ENCODE measurements at places on chromosomes 7 and 10.
A peak's percentile ranks its signal among the peaks of the same experiment; 100 is the strongest.

DNA sequence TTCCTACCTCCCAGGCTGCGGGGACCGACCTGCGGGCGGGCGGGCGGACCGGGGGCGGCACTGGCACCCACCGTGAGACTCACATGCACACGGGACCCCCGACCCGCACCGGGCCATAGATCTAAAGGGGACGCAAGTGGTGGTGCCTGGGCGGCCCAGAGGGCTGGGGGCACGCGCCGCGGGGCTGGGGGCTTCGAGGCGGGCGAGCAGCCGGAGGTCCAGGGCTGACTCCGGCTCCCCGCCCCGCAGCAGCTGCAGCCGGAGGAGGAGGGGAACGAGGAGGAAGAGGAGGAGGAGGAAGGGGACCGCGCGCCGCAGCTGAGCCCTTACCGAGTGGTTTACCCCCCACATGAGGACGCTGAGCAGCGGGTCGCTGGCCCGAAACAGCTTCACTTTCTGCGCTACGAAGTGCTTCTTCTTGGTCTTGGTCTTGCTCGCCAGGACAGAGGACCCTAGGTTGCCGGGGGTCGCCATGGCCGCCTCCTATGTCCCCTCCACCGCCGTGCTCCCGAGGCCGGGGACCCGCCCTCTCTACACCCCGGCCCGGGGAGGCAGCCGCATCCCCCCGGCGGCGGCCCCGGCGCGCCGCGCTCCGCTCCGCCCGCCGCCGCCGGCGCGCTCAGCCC, 412 bp downstream of the PIP4K2A start:
- no peak for DNase-seq

GRCh38 chr10:484925-485661, 204.4 kb downstream of the DIP2C start:
- DNase-seq: no peak

- DNase-seq: no peak
Observed at GRCh38 chr10:96357038-96357620, 1.7 kb downstream of the OPALIN start.

DNA sequence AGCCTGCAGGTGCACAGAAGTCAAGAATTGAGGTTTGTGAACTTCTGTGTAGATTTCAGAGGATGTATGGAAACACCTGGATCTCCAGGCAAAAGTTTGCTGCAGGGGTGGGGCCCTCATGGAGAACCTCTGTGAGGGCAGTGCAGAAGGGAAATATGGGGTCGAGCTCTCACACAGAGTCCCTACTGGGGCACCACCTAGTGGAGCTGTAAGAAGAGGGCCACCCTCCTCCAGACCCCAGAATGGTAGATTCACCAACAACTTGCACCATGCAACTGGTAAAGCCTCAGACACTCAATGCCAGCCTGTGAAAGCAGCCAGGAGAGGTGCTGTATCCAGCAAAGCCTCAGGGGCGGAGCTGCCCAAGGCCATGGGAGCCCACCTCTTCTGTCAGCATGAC, 205.8 kb downstream of the CCSER2 start:
- no peak for DNase-seq

GRCh38 chr7:122363144-122363543, 58.6 kb upstream of the FEZF1 start:
- DNase-seq: no peak

GRCh38 chr10:116699471-116700150, 42.8 kb downstream of the HSPA12A start:
- DNase-seq: no peak

DNA sequence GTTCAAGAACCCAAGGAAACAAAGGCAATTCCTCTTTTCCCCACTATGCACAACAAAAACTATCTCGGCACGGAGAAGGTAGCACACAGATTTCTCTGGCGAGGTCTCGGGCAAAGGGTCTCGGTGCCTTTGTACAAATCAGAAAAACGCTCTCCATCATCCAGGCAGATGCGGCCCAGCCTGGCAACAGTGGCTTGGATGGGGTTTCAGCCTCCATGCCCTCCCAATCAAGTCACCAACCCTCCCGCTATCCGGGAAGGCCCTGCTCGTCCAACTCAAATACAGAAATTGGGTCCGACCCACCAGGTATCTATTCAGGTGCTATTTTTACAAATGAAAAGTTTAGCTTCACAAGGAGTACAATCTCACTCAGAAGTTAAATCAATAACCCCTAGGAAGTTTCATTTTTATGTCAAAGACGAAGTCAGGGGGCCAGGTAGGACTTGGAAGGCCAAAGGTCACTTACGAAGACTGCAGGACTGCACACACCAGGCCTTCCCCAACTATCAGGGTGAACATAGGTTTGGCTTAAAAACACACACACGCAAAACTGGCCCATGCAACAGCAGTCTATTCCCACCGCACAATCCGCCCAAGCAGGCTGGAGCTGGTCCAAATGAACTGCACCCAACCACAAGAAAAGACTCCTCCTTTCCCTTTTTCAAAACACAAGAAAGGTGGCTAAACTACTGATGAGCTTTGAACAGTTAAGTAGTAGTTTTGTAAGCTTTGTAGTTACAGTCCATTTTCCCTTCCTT, 43.0 kb downstream of the GNA12 start:
- DNase-seq: no peak

GRCh38 chr7:148715027-148715426, 16.3 kb downstream of the CUL1 start:
- no peak for DNase-seq

DNA sequence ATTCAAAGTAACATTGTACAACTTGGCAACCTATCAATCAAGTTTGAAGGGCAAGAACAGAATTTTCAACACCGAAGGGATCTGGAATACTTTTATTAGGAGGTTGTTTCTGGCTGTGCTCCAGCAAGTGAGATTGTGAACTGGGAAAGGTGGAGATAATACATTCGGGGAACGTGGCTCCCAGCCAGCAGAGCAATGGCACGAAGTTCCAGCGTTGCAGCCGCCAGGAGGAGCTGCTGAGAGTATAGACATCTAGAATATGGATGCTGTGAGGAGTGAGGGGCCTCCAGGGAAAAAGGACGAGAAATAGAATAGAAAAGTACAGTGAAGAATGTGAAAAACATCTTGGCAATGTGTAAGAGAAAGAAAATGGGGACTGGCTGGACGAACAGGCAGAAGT, 69.5 kb downstream of the TCERG1L start:
- DNase-seq: no peak

GRCh38 chr7:132533916-132534315, 42.4 kb downstream of the PLXNA4 start:
- DNase-seq: no peak

GRCh38 chr7:153065051-153065450, 305.5 kb downstream of the ACTR3B start:
- no peak for DNase-seq

DNA sequence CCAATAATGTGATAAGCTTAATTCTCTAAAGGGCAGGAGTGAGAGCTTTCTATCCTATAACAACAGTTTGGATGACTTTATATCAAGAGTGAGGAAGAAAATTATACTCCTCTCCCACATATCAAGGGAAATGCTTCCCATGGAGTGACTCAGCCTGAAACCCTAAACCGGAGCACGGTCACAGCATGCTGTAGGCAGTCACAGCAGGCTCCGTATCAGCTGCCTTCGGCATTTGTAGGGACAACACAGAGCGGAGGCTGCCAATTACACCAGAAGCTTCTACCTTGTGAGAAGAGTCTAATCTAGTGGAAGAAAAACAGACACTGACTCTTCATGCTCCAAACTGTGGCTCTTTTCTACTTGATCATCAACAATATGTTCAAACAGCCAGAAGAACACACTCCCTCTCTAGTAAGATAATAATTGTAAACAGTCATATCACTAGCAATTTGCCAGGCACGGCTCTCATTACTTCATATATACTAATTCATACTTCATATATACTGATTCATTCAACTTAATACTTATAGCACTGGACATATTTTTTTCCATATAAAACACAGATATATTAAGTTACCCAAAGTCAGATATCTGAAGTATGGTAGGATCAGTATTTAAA, 65.9 kb downstream of the DGKB start:
- DNase-seq: peak; percentile 23

- no peak for DNase-seq
Observed at GRCh38 chr10:90227217-90227656, 525.8 kb downstream of the KIF20B start.

GRCh38 chr7:155729847-155730246, 82.4 kb downstream of the SHH start:
- no peak for DNase-seq

GRCh38 chr10:132476146-132477065, 61.2 kb upstream of the INPP5A start:
- no peak for DNase-seq

GRCh38 chr7:70726951-70727378, 405.0 kb upstream of the GALNT17 start:
- DNase-seq: no peak

DNA sequence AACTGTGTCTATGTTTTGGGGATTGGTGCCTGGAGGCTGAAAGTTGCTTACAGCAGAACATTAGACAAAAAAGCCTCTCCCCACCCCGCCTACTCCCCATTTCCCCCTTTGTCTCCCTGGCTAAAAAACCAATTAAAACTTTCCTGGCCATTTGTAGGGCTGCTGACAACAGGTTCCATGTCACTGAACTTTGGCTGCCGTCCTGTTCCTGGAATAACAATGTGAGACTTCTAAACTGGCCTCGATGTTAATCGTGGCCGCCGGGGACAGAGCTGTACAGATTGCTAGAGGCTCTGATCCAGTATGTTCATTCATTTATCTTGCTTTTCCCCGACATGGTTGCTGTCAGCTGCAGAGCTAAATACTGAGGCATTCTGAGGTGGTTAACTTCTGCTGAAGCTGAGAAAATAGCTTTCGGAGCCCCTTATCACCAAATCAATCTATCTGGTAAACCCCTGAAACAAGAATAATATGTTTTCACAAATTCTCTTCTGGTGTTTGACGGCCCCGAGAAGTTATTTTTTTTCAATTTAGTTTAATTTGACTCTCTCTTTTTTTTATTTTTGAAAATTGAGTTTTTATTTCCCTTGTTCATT, 271.6 kb downstream of the GFRA1 start:
- DNase-seq: no peak

DNA sequence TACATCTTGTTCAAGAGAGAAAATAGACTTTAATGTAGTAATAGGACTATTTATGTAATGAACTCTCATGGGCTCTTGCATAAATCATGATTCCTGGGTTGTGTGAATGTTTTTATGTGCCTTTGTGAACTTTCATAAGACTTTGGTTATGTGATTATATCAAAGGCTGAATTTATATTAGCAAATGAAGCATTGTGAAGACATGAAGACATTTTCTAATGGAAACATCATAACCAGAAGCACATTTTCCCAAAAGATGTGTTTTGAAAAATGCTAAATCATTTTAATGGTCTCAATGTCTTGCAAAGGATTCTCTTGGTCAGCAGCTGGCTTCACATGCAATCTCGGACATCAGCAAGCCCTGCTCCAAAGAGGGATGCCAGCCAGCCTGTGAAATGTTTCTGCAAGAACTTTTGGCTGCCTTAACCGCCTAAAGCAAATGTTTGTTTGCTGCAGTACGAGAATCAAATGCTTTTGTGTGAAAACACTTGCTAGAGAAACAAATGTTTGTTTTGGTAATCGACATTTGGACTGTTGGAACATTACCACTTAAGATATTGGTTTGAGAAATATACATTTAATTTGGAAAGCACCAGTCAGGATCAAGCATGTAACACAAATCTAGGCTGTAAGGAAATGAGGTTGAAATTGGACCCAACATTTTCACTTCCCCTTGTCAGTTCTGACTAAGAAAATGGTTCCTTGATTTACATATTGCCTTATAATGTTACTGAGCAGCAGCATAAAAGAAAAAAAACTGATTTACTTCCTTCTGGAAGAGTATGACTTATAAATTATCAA, 102.1 kb downstream of the RTKN2 start:
- DNase-seq: no peak

- no peak for DNase-seq
Observed at GRCh38 chr10:132882069-132882951, 60.1 kb downstream of the CFAP46 start.

DNA sequence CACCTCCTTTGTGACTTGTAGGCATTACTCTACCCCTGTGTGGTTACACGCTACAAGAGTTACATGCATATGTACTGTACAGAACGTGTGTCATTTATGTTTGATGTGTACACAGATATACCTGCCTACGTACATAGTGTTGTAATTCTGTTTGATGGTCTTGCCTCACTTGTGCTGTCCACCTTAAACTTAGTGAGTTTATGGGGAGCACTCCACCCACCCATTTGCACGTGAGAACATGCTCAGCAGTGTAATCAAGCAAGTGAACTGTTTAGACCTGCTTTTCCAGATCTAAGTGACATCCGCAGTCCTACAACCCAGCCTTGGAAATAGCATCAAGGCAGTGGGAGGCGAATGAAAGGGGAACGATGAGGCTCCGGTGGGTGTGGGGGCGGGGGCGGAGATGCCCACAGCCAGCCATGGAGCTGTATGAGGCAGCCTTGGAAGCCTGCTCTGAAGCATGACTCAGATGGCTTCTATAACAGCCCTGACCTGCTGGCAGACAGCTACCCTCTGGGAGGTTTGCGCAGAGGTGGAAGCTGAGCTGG, 52.1 kb downstream of the SUFU start:
- DNase-seq: peak; percentile 41

DNA sequence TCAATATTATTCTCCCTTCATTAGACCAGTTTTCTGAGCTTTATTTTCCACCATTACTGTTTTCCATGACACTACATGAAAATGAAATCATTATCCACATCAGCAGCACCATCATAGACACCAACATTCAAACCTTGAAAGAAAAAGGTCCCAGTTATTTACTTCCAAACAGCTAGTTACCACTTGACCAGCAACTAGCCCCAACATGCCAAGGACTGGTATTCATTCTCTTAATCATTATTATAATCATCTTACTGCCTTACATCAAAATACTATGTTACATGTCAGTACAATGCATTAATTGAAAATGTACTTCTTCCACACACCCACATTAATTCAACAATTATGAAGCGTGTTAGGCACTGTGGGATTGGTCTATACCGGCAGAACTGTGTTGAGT, 199.4 kb downstream of the TSPAN12 start:
- DNase-seq: no peak

DNA sequence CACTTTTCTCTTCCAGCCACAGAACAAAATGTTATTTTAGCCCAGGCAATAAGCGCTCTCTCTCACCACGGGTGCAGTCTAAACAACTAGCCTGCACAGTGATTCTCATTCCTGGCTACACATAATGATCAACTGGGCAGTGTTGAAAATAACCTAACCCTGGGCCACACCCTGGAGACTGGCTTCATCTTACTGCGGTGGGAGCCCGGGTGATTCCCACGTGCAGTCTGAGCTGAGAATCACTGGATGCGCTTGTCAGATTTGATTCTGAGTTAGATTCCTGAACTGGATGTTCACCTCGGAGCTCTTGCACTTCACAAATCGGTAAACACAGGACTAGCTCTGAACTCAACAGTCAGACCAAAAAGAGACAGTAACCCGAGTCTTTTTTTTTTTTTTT, 14.9 kb downstream of the ZC3HAV1 start:
- DNase-seq: no peak

- DNase-seq: no peak
Observed at GRCh38 chr7:90709501-90710465, 113.7 kb downstream of the CDK14 start.

- no peak for DNase-seq
Observed at GRCh38 chr7:50329775-50330174, 25.3 kb downstream of the IKZF1 start.
